ENCODE measurements at places on chromosomes 7 and 10. TPM values are rescaled to one million over a fixed set of nuclear protein-coding genes. Genes with fewer than 3 reads are reported as not detected.

TEX36 gene
- total RNA-seq = not detected

ASAH2 gene
- 1.5 TPM for total RNA-seq

SPDYE2B gene
- total RNA-seq = not detected

CTAGE8 gene
- total RNA-seq = 1.0 TPM

CNTNAP2 gene
- total RNA-seq = 68.8 TPM

SFTPD gene
- 1.1 TPM for total RNA-seq

OR2A42 gene
- 0.16 TPM for total RNA-seq

AKR1D1 gene
- total RNA-seq = not detected
